ENCODE measurements at places on chromosomes 1 and 21.
A peak's percentile ranks its signal among the peaks of the same experiment; 100 is the strongest.

GRCh38 chr1:3662080-3662671, 9.9 kb downstream of the TP73 start:
- no peak for DNase-seq

DNA sequence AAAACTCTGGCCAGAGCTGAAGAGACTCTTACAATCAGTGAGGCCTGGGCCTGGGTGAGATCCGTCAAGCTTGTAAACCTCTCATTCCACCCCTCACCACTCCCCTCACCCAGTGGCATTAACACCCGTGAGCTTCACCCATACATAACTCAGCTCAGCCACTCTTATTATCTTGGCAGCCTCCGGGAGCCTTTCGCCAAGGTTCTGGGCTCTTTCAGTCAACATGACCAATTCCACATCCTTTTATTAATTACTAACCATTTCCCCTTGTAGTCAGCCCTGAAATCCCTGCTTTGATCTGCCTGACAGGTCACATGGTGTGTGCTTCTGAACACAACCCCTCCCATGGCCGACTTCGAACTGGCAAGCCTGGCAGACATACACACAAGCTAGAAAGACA, 134.8 kb downstream of the SETD4 start:
- DNase-seq, result no peak

DNA sequence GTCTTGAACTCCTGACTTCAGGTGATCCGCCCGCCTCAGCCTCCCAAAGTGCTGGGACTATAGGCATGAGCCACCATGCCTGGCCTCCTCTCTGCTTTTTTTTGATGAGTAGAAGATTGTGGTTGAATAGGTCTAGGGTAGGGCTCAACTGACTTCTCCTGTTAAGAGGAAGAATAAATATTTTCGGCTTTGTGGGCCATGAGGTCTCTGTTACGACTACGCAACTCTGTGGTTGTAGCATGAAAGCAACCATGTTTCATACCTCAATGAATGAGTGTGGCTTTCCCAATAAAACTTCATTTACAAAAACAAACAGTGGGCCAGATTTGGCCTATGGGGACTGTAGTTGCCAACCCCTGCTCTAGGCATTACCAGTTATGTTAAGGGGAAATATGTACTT, 67.8 kb downstream of the NID1 start:
- DNase-seq, result no peak

DNA sequence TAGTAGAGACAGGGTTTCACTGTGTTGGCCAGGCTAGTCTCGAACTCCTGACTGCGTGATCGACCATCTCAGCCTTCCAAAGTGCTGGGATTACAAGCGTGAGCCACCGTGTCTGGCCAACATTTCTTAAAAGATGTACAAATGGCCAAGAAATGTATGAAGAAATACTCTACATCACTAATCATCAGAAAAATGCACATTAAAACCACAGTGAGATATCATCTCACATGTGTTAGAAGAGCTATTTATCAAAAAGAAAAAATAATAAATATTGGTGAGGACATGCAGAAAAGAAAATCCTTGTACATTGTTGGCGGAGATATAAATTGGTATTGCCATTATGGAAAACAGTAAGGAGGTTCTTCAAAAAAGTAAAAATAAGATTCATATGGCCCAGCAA, 33.6 kb upstream of the TNFSF18 start:
- no peak for DNase-seq

GRCh38 chr1:202017749-202018467, 7.5 kb downstream of the ELF3 start:
- DNase-seq, result no peak

GRCh38 chr1:108777839-108778238, 31.4 kb downstream of the STXBP3 start:
- DNase-seq, result no peak

- no peak for DNase-seq
Measured at GRCh38 chr1:57281324-57281723, 142.5 kb downstream of the DAB1 start.

DNA sequence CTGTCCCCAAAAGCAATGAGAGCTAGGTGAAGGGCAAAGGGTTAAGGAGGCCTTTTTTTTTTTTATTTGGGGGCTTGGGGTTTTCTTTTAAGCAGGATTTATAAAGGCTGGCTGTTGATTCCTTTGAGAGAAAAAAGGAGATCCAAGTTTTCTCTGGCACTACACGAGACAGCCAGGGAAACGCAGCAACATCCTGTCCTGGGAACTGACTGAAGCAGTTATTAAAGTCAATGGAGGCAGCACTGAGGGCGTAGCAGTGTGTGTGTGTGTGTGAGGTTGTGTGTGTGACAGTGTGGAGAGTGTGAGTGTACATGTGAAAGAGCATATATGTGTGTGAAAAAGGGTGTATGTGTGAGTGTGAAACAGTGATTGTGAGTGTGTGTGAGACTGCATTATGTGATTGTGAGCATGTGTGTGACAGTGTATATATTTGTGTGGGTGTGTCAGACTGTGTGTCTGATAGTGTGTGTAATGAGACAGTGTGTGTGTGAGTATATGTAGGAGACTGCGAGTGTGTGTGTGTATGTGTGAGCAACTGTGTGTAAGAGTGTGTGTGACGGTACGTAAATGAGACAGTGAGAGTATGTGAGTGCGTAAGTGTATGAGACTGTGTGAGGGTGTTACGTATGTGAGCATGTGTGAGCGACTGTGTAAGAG, 65.9 kb upstream of the TIAM1 start:
- DNase-seq, result no peak

GRCh38 chr1:156755527-156755950, 4.1 kb upstream of the HDGF start:
- no peak for DNase-seq

DNA sequence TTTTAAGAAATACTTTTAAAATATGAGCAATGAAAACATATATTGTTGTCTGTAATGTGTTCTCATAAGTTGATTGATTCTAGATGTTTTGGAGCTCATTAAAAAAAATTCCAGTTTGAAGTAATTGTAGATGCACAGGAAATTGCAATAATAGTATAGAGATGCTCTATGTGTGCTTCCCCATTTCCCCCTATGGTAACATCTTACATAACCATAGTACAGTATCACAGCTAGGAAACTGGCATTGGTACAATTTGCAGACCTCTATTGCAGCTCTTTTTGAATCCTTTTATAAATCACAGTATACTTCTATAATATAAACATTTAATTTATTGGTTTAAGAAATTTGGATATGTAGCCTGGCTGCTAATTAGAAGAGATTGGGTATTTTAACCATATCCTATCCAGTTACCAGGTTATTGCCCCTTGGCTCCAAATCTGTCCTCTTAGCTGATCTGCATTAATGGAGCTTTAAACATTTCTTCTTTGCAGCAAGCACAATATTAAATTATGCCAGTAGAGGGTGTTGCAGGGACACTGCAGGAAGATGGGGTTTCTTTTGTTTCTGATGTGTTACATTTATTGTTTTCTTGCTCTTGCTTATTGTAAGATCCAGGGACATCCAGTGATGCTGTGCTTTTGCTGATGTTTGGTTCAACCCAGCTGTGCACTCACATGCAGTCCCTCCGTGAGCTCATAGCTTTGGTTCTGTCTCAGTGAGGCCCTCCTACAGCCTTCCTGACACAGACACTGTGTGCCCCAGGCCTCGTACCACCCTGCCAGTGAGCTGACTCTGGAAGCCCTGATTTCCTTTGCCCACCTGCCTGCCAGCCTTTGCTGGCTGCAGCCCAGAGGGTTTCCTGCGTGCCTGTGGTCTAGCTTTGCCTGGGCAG, 103.3 kb downstream of the RABGAP1L start:
- DNase-seq, result peak; percentile 33

- DNase-seq, result no peak
Measured at GRCh38 chr1:30450148-30450817, 273.1 kb downstream of the MATN1 start.

- DNase-seq, result no peak
Measured at GRCh38 chr1:210342986-210343780, 14.5 kb downstream of the HHAT start.

DNA sequence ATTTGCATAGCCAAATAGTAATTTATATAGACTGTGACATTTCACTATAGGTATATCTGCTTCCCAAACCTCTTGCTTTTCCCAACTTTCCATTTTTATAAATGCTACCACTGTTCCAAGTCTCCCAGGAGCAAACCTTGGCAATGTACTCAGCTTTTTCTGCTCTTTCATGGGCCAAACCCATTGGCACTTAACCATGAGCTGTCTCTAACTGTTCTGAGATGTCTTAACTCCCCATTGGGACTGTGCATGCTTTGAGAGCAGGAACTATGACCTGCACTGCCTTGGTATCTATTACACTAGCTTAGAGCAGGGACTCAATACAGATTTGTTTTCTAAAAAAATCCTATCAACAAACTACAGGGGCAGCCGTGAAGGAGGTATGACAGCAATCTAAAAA, 22.5 kb upstream of the KHDRBS1 start:
- no peak for DNase-seq

DNA sequence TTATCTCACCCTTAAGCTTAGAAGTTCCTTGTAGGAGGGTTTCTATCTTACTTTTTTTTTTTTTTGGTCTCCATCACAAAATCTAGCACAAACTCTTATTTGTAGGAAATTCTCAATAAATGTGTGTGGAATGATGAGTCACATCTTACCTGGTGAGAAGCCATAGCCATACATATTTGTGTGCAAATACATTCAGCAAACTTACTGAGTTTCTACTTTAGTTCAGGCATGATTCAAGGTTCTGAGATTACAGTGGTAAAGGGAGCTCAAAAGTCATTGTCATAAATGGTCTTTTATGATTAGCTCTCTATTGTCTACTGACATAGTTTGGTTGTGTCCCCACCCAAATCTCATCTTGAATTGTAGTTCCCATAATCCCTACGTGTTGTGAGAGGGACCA, 193.1 kb upstream of the UBE2U start:
- DNase-seq, result no peak

DNA sequence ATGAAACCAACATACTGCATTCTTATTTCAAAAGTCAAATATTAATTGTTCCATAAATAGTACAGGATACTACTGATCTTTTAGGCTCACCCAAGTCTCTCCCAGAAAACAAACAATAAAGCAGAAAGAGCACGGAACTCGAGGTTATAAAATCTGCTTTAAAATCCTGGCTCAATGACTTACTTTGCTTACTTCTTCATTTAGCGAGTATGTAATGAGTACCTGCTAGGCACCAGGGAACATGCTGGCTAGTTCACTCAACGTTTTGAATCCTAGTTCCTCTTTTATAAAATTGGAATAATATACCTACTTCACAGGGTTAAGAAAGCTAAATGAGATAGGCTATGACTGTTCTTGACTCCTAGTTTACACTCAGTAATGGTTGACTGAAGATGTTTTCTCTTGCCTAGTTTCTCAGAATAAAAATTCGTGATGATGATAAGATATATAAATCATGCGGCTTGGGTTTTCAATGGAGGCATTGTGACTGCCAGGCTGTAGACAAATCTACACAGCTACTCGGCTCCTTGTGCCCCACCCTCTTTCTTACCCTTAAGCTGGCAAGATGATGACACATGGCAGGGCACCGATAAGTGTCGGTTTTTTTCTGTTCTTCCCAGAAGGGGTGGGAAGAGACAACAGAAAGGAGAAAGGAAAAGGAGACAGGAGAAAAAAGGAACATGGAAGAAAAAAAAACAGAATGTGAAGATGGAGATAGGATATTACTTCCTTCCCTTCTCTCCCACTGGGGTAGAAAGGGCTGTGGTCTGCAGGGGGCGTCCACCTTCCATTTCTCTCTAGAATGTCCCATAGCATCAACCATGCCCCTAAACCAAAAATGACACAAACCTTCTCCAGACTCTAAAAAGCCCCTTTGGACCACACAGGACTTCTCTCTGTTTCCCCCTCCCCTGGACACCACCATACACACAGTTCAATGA, 507.1 kb downstream of the SMYD3 start:
- no peak for DNase-seq

- no peak for DNase-seq
Measured at GRCh38 chr1:165543532-165544438, at the start of gene LRRC52. LRRC52 (plus strand) TSS chr1:165544000; CDS start chr1:165544297, 297 bp downstream.

- no peak for DNase-seq
Measured at GRCh38 chr1:38207275-38207674, 160.7 kb upstream of the POU3F1 start.

GRCh38 chr1:40014812-40015594, 25.5 kb upstream of the CAP1 start:
- peak; percentile 74 for DNase-seq

DNA sequence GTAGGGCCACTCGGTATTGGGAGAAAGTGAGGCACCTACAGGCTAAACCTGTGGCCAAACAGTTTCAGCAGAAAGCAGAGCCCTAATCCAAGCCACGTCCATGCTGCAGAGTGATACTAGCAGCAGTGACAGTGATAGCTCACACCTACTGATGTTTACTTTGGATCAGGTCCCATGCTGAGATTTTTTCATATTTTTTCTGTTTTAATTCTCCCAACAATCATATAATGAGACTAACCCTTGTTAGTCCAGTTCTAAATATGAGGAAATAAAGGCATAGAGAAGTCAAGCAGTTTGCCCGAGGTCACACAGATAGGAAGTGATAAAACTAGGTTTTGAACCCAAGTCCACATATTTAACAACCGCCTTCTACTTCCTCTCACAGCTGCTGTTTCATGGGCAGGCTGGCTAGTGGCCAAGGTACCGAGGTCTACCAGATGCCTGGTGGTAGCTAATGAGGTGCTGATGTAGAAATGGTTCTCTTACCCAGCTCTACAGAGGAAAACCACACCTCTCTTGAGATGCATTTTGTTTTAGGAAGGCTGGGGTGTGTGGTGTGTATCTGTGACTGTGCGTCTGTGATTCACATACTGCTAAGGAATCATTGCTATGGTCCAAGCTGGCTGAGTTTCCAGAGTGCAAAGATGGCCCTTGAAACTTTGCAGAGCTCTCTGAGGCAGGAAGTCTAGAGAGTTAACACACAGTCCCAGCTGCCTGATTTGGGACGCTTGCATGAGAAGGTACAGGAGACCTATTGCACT, 80.3 kb upstream of the ARTN start:
- DNase-seq, result peak; percentile 56

GRCh38 chr21:43809853-43810504, 20.6 kb downstream of the RRP1 start:
- DNase-seq, result no peak

GRCh38 chr1:112869895-112870294, 86.1 kb downstream of the SLC16A1 start:
- DNase-seq, result no peak

- DNase-seq, result no peak
Measured at GRCh38 chr1:211751438-211751837, 76.0 kb upstream of the NEK2 start.

DNA sequence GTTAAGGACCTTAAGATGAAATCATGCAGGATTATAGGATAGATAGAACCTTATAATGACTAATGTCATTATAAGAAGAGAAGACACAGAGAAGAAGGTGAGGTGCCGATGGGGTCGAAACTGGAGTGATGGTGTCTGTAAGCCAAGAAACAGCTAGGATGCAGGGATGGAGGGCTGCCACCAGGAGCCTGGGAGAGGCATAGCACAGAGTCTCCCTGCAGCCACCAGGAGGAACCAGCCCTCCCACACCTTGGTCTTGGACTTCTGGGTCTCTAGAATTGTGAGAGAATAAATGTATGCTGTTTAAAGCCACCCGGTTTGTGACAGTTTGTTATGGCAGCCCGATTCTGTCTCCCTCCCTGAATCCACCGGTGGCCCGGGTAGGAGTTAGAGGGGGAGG, 337.2 kb upstream of the AJAP1 start:
- DNase-seq, result no peak

- DNase-seq, result no peak
Measured at GRCh38 chr1:29805896-29806160, 569.5 kb downstream of the PTPRU start.

All from AG09309 (cell line).